ENCODE measurements at places on chromosomes 12 and 14.

DNA sequence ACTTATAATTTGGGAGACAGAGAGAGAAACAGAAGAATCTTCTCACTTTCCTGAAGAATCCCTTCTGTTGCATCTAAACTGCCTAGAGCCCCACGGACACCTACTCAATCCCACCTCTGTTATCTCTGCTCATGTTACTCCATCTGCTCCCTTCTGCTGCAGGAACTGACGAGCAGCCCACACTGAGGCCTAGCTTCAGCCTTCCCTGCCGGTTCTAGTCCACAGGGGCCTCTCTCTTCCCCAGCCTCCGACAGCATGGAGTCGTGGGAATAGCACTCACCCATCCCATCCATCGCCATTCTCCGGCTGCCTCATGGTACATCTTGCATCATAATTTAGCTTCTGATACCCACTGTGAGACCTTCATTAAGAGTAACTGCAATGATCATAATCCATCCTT, 4.0 kb downstream of the RAB15 start:
- no peak for DNase-seq

GRCh38 chr12:107990325-107990724, 138.8 kb upstream of the WSCD2 start:
- no peak for DNase-seq

DNA sequence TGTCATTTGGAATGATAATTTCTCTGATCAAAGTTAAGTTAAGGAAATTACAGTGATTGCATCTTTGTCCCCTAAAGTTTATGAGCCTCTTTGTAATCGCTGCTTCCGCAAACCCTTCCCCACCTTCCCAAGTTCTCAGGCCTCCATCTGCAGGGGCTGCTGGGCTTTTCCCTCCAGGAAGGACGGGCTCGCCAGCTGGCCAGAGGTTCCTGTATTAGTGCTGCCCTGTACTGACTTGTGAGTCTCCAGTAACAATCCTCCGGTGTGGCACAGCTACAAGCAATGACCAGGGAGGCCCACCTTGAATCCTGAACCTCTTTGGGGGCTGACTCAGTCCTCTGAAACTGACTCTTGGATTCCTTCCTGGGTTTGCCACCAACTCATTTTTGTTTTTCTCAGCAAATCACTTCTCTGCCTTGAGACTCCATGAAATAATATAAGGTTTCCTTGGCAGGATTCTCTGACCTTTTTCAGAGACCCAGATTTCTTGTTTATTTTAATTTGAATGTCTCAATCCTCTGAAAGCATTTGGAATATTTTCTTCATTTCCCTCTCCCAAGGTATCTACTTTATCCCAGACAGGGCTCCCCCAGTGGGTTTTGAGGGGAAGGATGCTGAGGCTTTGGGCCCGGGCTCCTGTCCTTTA, 398.6 kb downstream of the ZFP36L1 start:
- no peak for DNase-seq

DNA sequence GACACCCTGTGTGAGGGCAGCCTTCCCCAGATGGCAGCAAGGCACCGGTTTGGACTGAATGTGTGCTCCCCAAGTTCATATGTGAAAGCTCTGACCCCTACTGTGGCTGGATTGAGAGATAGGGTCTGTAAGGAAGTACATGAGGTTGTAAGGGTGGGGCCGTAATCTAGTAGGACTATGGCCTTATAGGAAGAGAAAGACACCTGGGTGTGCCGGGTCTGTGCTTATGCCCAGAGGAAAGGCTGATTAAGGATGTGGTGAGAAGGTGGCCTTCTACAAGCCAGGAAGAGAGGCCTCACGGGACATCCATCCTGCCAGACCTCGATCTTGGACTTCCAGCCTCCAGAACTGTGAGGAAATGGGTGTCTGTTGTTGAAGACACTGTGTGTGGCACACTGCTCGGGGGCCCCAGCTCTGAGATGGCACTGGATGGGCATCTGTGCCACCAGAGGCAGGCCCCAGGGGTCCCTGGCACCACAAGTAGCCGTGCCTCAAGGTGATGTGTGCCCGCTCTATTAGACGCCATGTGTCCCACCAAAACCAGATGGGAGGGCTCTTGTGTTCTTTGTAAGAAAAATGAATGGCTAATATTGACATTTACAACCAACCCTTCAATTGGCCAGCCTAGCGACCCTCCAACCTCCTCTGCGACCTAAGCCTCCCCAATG, 22.0 kb downstream of the FGF6 start:
- DNase-seq, result no peak

GRCh38 chr12:94770791-94771190, 120.4 kb upstream of the TMCC3 start:
- no peak for DNase-seq

GRCh38 chr14:61264651-61265050, 16.5 kb downstream of the TMEM30B start:
- DNase-seq, result no peak
